ENCODE measurements at places on chromosomes 5 and 9. TPM values are rescaled to one million over a fixed set of nuclear protein-coding genes. Genes with fewer than 3 reads are reported as not detected.

Gene OSTF1
- 31.3 TPM for total RNA-seq

Gene GPR151
- not detected for total RNA-seq

Gene WNK2
- total RNA-seq, result not detected

Gene VAV2
- 11.4 TPM for total RNA-seq

Gene LTC4S
- total RNA-seq, result 20.0 TPM

All from cardiac ventricle fibroblast (primary cell).